ENCODE measurements at places on chromosomes 5 and 9. TPM values are rescaled to one million over a fixed set of nuclear protein-coding genes. Genes with fewer than 3 reads are reported as not detected.

ARAP3 gene
- polyA plus RNA-seq = not detected

GARIN3 gene
- not detected for polyA plus RNA-seq

- no peak overlapping the region for H3K4me3 ChIP-seq
- peaks cover 5% of the 10 kb centered on the region for H3K4me1 ChIP-seq
- DNase-seq = no peak
- no peak overlapping the region for H3K27ac ChIP-seq
- peaks cover 65% of the 10 kb centered on the region for H3K36me3 ChIP-seq
- peaks cover 2% of the 10 kb centered on the region for H3K27me3 ChIP-seq
Observed at GRCh38 chr9:101408374-101409078, 9.9 kb downstream of the ZNF189 start.

DNA sequence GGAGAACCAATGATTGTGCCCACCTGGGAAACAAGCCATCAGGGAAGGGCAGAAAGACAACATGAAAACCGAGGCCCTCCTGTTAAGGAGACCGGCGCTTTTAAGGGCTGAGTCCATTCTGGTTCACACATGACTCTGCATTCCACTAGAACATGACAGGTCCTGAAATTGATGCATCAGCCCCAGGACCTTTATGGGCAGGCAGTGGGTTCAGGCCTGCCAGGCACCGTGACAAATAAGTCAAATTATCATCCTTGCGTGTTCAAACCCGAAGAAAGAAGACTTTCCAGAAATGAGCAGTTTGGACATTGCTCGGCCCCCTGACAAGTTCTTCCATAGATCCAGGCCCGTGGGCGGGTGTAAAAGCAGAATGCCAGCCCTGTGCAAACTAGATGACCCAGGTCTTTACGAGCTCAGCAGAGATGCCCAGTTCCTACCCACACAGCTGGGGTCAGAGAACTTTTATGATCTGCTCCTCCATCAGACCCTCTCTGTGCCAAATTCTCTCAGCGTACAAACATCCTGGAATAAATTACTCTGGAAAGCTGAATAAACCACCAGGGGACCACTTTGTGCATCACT lies 295.5 kb upstream of the WWC1 start:
- no peak overlapping the region for H3K4me3 ChIP-seq
- no peaks in the 10 kb centered on the region for H3K4me1 ChIP-seq
- no peak overlapping the region for H3K27ac ChIP-seq
- no peaks in the 10 kb centered on the region for H3K27me3 ChIP-seq
- no peak for DNase-seq

PCDHGB5 gene
- polyA plus RNA-seq = 2.0 TPM

DNA sequence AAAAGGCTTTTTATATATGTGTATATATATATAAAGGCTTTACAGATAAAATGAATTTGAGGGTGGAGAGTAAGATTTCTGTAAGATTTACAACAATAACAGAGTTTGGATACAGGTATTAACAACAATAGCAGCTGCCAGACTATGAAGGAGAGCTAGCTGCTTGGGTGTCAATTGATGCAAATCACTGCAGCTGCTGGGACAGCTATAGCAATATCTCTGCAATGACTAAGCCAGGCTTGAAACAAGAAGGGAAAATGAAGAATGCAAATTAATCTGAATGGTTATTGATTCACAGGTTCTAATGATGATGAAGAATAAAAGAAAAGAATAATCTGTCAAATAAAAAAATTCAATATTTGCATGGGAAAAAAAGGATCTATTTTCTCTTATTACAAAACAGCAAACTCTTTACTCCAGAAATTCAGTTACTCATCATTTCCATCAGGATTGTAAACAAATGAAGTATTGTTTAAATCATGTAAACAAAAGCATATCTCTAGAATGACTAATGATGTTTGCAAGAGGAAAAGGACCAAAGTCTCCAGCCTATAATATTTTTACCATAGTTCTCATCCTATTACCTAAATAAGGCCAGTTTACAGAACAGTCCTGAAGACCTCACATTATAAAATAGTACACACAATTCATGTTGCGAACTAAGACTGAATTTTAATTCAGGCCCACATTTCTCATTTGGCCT lies 219.0 kb downstream of the HTR1A start:
- no peak overlapping the region for H3K4me3 ChIP-seq
- no peaks in the 10 kb centered on the region for H3K27me3 ChIP-seq
- DNase-seq = no peak
- no peaks in the 10 kb centered on the region for H3K36me3 ChIP-seq
- no peaks in the 10 kb centered on the region for H3K4me1 ChIP-seq
- no peak overlapping the region for H3K27ac ChIP-seq

- no peaks in the 10 kb centered on the region for H3K4me1 ChIP-seq
- no peak overlapping the region for H3K4me3 ChIP-seq
- DNase-seq = no peak
- no peaks in the 10 kb centered on the region for H3K36me3 ChIP-seq
- no peak overlapping the region for H3K27ac ChIP-seq
Observed at GRCh38 chr5:73135429-73136054, 15.2 kb downstream of the TMEM171 start.

PCDHGC5 gene
- not detected for polyA plus RNA-seq

DNA sequence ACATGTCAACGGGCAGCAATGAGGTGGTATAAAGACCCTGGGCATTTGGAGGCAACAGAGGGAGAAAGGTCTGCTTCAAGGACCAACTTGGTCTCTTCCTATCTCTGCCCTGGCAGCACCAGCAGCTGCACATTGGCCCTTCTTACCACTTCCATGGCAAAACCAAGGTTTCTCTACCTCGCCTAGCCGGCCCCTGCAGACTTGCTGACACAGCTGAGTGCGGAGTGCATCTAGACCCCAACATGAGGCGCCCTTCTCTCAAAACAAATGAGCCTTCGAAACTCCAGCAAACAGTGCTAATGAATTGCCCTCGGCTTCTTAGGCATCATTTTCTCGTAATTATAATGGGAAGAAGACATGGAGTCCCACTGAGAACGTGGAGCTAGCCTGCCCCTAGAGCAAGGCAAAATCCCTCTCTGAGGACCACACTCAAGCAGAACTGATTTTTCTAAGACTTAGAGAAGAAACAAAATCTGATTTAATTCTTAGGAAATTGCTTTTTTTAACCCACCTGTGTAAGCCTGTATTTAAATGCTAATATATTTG lies 42.1 kb downstream of the KCNMB1 start:
- DNase-seq = no peak
- no peak overlapping the region for H3K27ac ChIP-seq
- no peaks in the 10 kb centered on the region for H3K4me1 ChIP-seq
- peaks cover 3% of the 10 kb centered on the region for H3K27me3 ChIP-seq
- H3K4me3 ChIP-seq = no peak overlapping the region
- no peaks in the 10 kb centered on the region for H3K36me3 ChIP-seq
